Stimulated activated naive CD8-positive, alpha-beta T cell treated with anti-CD3 and anti-CD28 coated beads, Interleukin-15, amount 100 ng/mL, for 72 hours (primary cell): ENCODE measurements at places on chromosomes 13 and 19.

- DNase-seq, result peak; percentile 95
These were observed at the start of gene NDUFA13 for GRCh38 chr19:19515642-19516519. Gene NDUFA13, plus strand, starts transcription at chr19:19516225. Its CDS starts 14 bp downstream, at chr19:19516239.

- DNase-seq, result no peak
These were observed 904.2 kb upstream of the MIR17HG start for GRCh38 chr13:90443268-90443667.

DNA sequence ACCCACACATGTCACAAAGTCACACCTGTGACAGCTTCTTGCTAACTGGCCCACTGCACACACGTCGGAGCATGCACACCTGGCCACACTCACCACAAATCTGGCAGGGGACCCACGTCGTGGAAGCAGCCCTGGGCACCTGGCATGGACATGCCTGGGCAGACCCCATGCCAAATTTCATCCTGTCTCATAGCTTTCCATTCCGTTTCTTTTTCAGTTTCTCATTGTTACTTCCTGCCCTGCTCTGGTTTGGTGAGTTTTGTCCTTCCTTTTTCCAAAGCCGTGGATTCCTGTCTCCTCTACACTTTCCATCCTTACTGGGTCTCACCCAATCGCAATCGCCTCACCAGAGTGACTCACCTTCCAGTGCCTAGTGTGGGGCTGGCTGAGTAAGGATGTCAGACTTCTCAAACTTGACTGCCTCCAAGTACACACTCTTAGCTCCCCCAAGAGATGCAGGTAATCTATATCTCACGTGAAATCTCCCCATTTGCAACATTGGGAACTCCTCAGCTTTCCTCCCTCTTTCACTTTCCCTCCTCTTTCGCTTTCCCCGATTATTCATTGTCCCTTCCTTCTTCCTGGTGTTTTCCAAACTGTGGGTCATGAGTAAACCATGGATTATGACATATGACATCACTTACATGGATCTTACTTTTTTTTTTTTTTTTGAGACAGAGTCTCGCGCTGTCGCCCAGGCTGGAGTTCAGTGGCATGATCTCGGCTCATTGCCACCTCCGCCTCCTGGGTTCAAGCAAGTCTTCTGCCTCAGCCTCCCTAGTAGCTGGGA lies 1.6 kb upstream of the BBC3 start:
- peak; percentile 62 for DNase-seq

GRCh38 chr19:2573916-2574315 lies 98.0 kb downstream of the GADD45B start:
- DNase-seq, result no peak

DNA sequence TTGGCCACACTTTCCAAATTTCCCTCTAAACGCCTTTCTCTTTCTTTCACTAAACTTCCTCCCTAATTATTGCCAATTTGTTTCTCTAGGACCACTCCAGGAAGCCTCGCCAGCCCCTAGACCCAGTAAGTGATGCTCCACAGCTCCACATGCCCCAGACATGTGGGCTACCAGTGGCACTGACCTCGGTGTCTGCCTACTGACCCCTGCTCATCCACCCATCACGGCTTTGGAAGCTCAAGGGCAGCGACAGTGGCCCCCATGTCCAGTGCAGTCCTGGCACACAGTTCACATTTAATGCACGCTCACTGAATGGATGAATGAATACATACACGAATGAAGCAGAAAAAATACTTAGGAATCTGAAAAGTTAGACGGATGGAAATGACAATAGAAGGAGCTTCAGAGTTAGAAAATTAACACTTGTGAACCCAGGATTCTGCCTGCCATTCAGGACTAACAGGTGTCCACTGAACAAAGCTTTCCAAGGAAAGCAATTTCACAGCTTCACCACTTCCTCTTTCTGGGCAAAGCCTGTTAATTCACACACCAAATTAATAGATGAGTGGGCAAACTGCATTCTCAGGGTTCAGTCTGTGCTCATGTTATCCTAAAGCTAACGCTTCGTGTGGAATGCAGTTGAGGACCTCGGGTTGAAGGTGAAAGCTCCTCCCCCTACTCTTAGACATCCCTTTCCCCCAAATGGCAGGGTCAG lies 50.9 kb downstream of the CCDC70 start:
- no peak for DNase-seq

- DNase-seq, result no peak
These were observed 22.6 kb downstream of the NLRP4 start for GRCh38 chr19:55858969-55859368.

GRCh38 chr13:29802621-29803020 lies 47.8 kb downstream of the UBL3 start:
- DNase-seq, result no peak

DNA sequence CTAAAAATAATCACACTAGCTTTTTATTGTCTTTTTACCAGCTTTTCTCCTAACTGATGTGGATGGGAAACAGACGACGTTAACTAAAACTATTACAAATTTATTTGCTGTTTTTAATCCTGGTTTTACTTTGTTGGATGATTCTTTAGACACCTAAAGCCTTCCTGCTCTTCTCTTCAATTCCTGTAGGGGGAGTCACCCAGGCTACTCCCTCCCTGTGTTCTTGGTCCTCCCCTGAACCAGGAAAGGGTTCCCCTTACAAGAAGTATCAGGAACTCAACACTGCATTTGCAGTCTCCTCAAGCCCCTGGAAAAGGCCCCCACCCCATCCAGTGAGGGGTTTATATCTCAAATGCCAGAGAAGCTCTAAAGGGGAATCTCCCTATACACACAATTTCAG lies 206.1 kb downstream of the SUCLA2 start:
- DNase-seq, result no peak

DNA sequence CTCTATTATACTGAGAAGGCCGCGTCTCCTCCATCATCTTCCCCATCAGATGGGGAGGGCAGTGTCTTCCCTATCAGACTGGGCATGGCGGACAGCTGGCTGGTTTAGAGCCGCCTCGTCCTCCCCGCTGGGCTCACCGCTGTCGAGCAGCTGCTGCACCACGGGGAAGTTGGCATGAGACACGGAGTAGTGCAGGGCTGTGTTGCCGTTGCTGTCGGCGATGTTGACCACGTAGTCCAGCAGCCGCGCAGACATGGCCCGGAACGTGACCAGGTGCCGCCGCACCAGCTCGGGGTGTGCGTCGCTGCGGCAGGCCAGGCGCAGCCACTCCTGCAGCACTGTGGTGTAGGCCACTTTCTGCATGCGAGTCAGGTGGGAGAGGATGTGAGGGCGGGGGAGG lies 18.8 kb upstream of the SPC24 start:
- no peak for DNase-seq
